ENCODE measurements at places on chromosomes 1 and 21.

- DNase-seq: no peak
These were observed 50.1 kb downstream of the RPS6KA1 start for GRCh38 chr1:26579681-26580111.

GRCh38 chr1:98385652-98386051, 275.9 kb upstream of the SNX7 start:
- DNase-seq: no peak

GRCh38 chr21:34890724-34891612, 158.1 kb downstream of the RUNX1 start:
- DNase-seq: peak; percentile 78

- DNase-seq: peak; percentile 48
These were observed 135.7 kb upstream of the L1TD1 start for GRCh38 chr1:62058956-62059355.

DNA sequence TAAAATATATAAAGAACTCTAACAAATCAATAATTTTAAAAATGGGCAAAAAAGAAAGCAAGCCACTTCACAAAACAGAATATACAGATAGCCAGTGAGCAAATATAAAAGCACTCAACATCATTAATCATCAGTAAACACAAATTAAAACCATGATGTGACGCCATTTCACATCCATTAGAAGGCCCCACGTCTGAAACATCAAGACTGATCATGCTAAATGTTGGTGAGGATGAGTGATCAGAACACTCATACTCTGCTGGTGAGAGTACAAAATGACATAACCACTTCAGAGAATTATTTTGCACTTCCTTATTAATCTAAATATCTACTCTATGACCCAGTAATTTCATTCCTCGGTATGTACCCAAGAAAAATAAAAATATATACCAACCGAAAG, 512.2 kb upstream of the NR5A2 start:
- DNase-seq: no peak

GRCh38 chr1:97581614-97582051, 339.2 kb downstream of the DPYD start:
- DNase-seq: peak; percentile 71

- DNase-seq: peak; percentile 92
These were observed 21.5 kb downstream of the NDUFS5 start for GRCh38 chr1:39047374-39048229.

DNA sequence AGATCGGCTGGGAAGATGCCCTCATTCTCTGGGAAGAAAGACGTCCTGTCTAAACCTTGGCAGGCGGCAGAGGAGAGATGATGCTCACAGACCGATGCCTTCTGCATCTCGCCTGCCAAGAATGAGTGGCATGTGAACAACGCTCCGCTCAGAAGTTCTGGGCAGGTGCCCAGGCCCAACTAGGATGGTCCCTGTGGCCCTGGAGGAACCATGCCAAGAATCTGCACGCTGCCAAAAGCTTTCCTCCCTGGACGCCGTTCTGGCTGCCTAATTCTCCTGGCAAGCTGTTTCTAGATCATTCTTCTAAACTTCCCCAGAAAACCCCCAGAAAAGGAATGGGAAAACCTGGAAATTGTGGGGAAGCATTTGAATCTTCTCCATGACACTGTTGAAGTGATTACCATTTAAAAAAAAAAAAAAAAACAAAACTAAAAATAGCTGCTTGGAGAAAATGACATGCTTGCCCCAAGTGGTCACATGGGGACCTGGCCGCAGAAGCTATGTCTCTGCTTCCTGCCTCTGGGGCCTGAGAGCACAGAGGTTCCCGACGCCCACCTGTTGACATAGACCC, 440.9 kb downstream of the PRDM2 start:
- DNase-seq: no peak

DNA sequence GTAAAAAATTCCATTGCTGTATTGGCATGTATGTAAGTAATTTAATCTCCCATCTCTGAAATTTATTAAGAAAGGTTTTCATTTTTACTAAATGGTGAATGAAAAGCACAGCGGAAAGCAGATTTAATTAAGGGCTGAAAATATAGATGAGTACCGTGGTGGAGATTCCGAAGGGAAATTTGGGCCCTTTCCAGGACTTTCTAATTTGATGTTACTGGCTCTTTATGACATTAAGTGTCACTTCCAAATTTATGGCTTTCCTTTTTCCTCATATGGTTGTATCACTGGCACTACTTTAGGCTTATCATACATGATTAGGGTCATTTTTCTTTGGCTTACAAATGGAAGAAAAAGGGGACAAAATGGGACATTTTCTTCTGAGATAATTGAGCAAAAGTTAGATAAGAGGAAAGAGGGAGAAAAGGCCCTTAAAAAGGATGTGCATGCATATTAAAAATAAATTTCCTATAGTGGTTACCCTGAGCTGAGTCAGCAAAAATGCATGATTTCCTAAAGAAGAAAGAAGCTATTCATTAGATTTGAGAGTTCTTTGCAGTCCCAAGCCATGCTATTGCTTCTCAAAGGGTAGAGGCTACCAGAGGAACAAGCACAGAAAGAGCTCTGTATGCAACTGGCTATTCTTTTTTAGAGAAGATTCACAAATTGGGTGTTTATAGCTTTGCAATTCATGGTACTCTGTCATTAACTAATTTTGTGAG, 74.9 kb upstream of the CNIH3 start:
- no peak for DNase-seq

DNA sequence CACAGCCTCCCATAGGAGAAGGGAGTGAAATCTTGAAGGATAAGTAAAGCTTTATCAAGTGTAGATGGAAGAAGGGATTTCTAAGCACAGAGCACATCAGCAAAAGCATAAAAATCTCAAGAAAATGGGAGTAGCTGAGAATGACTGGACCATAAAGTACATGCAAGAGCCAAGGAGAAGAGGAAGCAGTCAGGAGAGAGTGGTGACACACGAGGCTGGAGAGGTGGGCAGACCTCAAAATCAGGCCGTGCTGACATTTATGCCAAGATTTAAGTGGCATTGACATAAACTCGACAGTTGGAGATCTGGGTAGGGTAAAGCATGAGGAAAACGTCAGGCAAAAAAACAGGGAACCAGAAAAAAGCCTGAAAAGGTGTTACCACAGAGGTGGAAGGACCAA, 62.3 kb downstream of the GFI1 start:
- no peak for DNase-seq

- DNase-seq: no peak
These were observed 135.0 kb upstream of the COL6A1 start for GRCh38 chr21:45846373-45847160.

DNA sequence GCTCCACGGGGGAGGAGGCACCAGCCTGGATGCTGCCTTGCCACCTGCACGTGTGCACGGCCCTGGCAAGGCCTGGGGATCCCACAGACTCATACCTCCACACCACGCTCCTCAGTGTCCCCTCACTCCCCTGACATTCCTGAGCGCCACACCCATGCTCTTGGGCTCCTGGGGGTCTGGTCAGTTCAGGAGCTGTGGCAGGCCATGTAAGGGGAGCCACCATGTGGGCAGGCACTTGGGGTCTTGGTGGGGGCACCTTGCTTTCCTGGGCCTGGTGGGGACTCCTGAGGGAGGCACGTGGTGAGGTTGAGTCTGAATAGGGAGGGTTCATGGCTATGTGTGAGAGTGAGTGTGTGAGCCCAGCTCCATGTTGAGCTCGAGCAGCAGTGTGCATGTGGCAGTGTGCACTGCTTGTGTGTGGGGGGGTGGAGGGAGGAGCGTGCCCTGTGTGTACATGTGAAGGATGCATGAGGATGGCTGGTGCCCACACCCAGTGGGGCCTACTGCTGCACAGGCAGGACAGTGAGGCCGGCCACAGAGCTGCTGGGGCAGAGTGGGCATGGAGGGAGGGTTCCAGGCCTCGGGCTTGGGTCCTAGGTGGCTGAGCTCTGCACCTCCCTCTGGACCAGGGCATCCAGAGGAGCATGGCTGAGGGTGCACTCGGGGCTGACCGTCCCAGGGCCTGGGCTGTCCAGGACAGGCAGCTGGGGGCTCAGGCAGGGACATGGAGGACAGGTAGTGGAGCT, 1.6 kb downstream of the GJC2 start:
- no peak for DNase-seq

GRCh38 chr21:41638201-41638790, 128.6 kb downstream of the RIPK4 start:
- DNase-seq: no peak

- DNase-seq: peak; percentile 2
These were observed 1518.9 kb upstream of the B3GALT2 start for GRCh38 chr1:194705123-194705854.

- no peak for DNase-seq
These were observed 45.7 kb downstream of the KCNN3 start for GRCh38 chr1:154824179-154825000.

DNA sequence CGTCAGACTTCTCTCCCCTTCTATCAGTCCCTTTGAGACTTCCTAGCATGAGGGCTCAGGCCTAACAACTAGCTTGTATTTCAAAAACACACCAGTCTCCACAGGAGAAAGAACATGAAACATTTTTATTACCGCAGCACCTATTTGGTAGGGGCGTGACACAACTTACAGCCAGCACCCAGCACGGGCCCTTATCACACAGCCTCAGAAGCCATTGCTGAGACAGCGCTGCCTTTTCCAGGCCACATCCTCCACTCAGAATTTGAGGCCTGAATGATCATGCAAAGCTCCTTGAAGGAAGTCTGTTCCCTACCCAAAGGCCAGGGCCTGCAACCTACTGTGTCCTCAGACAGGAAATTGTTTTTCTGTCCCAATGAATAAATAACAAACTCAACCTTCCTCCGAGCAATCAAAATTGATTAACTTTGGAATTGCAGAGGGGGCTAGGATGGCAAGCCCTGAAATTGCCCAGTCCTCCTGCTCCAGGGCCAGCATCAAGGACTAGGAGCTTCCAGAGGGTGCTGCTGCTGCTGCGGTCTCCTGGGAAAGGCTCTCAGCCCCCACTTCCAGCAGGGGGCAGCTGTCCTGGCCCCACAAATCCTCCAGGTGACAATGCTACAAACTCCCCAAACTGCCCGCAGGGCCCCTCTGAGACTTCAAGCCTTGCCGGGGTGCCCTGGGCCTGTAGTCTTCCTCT, 94.3 kb upstream of the GALNT2 start:
- DNase-seq: no peak

- DNase-seq: no peak
These were observed 11.4 kb downstream of the DNAJC11 start for GRCh38 chr1:6690186-6690585.

- DNase-seq: no peak
These were observed 239.3 kb upstream of the VAMP3 start for GRCh38 chr1:7531562-7532340.

GRCh38 chr1:219325368-219325742, 151.7 kb downstream of the LYPLAL1 start:
- no peak for DNase-seq

DNA sequence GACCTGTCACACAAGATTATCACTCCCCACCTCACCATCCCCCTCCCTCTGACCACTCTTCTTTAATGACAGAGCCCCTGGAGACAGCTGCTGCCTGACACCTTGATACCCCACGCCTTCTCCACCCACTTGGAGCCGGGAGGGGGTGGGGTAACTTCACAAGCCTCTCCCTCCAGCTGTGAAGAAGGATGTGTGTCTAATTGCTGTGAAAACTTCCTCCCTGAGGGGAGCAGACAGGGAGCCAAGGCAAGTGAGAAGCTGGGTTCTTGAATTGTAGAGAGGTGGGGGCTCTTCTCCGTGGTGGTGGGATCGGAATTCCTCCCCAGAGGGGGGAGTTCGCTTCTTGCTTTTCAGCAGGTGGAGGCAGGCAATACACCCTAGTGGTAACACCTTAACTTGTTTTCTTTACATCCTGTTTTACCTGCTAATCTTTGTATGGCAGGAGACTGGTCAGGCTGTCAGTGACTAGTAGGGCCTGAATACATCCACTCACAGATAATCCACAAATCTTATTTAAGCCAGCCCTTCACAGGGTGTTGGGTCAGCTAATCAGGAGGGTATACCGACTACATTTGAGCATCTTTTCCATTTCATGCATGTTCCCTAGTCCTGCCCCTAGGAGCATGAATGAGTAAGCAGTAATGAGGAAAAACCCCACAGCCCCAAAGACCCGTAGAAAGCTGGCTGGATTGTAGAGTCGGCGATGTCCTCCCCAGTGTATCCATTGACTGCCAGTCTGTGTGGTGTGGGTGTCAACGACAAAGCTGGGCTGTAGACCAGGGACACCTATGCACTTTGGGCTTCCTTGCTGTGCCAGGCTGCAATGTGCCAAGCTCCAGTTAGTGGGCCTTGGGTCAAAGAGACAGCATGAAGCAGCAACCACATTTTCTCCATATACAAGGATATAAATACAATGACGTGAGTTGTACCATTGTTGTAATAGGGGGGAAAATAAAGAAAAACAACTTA, 57.3 kb downstream of the NFASC start:
- DNase-seq: no peak

- no peak for DNase-seq
These were observed 158.9 kb upstream of the JUN start for GRCh38 chr1:58942759-58943191.

DNA sequence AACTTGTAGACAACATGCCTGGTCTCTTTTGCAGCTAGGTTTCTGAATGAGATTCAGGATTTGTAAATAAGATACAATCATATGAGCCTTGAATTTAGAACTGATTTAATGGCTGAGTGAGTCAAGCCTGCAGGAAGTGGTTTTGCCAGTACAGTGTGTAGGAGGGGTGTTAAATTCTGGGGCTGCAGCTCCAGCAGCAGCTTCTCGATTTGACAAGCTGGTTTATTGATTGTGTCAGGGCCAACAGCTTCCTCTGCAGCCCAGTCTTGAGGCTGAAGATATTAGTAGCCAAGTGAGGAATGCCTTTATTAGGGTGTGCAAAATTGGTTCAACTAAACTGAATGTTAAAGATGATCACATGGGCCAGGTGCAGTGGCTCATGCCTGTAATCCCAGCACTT, 11.5 kb upstream of the PLA2G5 start:
- no peak for DNase-seq

GRCh38 chr1:36737767-36738166, 255.1 kb upstream of the CSF3R start:
- no peak for DNase-seq

- no peak for DNase-seq
These were observed 7.2 kb upstream of the PTGER3 start for GRCh38 chr1:71054791-71055190.

DNA sequence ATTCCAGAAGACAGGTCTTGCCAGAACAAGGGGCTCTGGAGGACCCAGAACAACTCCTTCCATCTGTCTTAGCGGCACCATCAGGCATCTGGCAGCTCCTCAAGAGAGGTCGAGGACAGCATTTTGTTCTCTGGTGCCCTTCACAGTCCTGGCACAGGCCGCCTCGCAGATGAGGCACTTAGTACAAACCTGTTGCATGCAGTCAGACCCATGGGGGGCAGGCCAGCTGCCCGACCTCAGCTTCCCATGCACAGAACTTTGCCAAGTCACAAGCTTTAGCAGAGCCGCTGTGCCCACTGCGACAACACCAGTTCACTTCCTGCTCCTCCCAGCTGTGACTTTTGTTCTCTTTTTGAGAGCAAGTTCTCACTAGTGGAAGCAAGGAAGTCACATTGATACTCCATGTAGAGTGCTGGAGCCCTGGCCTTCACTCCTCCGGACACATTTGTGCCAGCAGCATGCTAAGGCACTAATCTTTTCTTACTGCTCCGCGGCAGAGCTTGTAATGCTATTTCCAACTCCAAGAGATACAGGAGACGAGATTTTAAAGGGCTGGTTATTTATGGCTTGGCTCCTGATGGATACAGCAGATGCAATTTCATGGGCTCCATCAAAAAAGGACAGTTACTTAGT, 44.6 kb downstream of the HMGB4 start:
- DNase-seq: no peak

Measured in trophoblast cell (in vitro differentiated cells and primary cell).